ENCODE measurements at places on chromosomes 2 and 18. TPM values are rescaled to one million over a fixed set of nuclear protein-coding genes. Genes with fewer than 3 reads are reported as not detected.

DNA sequence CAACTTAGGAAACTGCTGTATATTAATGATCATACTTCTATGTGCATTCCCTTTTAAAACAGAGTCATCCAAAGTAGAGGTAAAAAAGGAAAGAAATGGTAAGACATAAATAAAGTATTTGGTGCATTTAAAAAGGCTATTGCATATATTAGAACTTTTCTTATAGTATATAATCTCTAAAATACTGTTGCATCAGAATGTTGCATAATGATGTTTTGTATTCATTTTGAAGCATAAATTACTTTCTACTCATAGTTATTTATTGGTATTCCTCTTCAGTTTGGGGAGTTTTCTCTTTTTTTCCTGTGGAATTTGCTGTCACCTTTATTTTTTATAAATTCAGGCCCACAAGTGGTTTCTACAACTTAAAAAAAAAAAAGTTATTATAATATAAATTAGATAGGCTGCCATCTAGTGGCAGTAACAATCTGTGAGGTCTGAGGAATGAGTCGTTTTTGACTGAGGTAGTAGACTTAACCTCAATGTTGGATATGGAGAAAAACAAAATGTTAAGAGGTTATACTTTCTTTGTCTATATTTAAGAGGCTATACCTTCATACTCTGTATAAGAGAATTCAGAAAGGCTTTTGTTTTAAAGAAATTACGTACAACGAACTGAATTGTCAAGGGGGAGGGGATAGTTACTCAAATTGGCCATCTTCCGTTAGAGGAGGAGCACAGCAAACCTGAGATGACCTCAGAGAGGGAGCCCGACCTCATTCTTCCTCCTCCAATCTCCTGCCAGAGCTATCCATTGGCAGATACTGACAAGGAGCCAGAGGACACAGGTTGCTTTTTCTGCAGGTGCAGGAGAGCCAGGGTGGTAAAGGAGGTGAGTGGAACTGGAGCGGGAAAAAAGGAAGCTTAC lies 23.8 kb downstream of the ANKAR start:
- peak; percentile 70 for DNase-seq

GRCh38 chr2:171655586-171655985 lies 31.7 kb upstream of the DYNC1I2 start:
- no peak for DNase-seq

PROKR1 gene
- not detected for polyA plus RNA-seq

SPAST gene
- 9.0 TPM for polyA plus RNA-seq

ZAP70 gene
- polyA plus RNA-seq = 1.5 TPM

GRCh38 chr2:148928395-148928794 lies 53.4 kb downstream of the KIF5C start:
- no peak for DNase-seq

- no peak for DNase-seq
Observed at GRCh38 chr2:130759906-130760753, 4.8 kb downstream of the AMER3 start.

GRCh38 chr18:77105680-77106079 lies 26.9 kb downstream of the MBP start:
- DNase-seq = no peak

NEU4 gene
- 10.2 TPM for polyA plus RNA-seq

- DNase-seq = peak; percentile 51
Observed at GRCh38 chr2:54708584-54709335, 14.7 kb upstream of the EML6 start.

DNA sequence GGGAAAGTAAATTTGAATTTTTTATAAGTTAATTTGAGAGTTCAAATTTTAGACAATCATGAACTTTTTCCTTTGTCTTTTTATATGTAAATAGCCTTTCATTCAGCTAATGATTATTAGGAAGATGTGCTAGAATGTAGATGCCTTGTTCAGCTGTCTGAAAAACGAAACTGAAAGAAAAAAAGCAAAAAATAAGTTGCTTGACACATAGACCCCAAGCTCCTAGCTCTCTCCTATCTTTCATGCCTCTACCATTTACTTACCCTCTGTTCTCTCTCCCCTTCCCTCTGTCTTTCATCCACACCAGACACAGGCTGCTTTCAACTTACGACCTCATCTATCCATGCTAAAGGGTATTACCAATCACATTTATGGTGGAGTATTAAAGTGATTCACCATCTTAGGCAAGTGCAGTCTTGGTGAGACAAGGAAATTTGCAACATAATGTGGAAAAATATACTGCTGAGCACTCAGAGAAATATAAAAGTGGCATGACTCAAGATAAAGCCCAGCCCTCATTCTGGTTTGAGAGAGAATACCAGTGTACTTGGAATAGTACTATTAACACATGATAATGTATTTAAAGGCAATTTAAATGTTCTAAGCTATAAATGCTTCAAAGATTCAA lies 425.6 kb downstream of the SUCLG1 start:
- no peak for DNase-seq

DNA sequence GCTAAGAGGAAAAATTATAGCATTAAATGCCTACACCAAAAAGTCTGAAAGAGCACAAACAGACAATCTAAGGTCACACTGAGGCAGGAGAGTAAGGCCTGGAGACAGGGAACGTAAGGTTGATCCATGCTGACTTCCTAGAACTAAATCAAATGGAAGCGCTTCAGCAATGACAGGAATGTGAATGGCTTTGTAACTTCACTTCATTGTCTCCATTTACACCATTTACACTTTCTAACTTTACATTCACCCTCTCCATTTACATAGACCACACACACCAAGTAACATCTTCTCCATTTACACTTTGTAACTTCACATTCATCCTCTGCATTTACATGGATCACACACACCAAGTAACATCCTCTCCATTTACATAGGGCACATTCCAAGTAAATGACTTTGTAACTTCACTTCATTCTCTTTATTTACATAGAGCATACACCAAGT lies 103.1 kb upstream of the SPATS2L start:
- DNase-seq = no peak

TPGS2 gene
- polyA plus RNA-seq = 83.0 TPM

FOXD4L1 gene
- not detected for polyA plus RNA-seq

DNA sequence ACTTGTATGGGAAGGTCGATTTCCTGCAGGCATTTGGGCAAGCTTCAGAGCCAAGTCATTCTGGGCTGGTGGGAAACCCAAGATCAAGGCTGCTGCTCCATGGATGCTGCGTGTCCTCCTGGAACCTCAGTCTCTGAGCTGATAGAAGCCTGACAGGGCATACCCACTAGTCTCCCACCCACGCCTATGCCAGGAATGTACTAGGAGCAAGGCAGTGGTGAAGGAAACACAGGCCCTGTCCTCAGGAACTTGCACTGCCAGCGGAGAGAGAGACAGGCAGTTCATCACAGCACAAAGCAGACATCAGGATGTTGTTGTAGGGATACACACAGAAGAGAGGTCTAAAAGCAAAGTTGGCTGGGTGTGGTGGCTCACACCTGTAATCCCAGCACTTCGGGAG lies 84.2 kb downstream of the PLB1 start:
- no peak for DNase-seq

DNA sequence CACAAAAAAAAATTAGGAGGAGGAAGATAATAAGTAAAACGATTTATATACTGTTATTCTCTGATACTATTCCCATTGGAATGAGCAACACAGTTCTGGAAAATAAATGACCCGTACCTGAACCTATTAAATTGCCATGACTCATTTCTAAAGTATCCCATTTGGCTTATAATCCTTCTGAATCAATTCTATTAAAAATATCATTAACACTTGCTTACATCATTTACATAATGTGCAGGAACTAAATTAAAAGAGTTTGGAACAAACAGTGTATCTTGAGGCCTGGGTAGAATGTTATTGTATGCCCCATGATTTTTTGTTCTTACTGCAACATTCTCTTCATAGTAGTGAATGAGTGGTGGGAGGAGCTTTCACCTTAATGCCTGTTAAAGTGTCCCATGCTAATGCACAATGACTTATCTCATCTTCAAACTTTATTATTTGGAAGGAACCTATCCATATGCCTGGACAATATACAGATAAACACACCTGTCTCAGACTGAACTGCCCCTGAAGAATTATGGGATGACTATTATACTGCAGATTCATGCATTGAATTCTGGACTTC lies 549.9 kb upstream of the ACVR2A start:
- no peak for DNase-seq

ACMSD gene
- 3.6 TPM for polyA plus RNA-seq

CCDC141 gene
- 3.8 TPM for polyA plus RNA-seq

- DNase-seq = no peak
Observed at GRCh38 chr18:11176481-11176881, 27.1 kb upstream of the PIEZO2 start.

GRCh38 chr2:7060631-7061449 lies 143.6 kb downstream of the RNF144A start:
- no peak for DNase-seq

DNA sequence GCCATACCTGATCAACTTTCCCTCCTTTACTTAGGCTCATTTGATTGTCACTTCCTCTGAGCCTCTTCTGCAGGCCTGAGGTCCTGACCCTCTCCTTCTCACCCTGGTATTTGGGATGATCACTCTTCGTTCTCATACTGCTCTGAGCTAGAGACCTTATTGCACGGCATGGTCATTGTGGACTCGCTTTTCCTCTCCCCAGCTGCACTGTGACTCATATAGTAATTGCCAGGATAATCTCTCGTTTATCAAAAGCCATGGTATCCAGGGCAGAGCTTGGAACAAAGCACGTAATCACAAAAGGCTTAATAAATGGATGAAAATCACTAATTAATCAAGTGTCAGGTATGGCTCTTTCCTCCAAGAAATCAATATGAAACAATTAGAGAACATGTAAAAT lies 40.9 kb upstream of the TRIB2 start:
- DNase-seq = no peak

Measured in hepatocyte (in vitro differentiated cells).